ENCODE measurements at places on chromosomes 3 and 15.

DNA sequence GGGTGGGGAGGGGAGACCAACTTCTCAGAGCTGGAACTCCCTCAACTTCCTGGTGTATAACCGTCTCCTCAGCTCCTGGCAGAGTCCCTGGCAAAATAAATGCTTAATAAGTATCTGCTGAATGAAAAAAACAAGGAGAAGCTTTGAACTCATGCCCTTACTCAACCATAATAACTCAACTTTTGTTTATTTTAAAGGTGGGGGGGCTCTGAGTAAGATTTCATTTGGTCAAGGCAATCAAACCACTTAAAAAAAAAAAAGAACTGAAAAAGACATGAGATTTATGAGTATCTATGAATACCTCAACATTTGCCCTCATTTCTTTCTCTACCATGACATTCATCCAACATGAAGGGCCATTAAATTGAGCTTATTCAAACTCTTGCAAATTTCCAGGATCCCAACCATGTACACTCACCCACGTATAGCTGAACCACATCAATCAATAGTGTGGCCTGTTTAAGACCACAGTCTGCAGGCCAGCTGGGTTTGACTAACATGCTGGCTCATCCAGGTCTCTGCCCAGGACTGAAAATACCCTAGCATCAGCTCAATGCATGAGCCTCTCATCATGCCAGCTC lies 157.9 kb downstream of the FOXP1 start:
- peak; percentile 67 for ATAC-seq

DNA sequence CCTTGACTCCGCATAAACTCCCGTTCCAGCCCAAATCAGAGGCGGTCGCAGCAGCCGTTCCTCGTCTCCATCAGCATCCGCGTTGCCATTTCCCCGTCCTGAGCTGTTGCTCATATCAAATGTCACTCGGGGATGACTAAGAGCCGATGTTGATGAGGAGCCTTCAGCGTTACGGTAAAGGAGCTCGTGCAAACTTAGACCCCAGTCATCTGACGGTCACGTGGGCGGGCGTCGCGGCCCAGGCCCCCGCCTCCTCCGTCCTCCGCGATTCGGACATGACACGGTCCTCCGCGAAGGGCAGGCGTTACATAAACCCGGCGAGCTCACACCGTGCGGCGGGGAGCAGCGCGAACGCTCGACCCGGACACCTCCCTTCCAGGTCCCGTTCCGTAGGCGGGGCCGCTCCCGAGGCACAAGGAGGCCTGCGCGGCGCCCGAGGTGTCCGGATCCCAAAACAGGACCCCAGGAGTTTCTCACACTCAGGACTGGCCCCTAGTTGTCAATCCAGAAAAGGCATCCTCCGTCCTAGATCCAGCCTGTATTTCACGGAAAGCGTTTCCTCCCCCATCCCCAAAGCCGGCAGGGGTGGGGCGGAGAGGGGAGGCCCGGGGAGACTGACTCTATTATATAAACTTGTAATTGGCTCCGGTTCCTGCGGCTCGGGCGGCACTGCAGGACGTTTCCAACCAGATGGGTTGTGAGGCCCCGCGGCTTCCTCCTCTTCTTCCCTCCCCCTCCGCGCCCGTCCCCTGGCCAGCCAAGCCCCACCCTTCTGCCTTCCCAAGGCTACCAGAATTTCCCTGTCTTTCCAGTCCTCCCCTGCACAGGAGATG lies 100.0 kb upstream of the IGF1R start:
- peak; percentile 94 for ATAC-seq

DNA sequence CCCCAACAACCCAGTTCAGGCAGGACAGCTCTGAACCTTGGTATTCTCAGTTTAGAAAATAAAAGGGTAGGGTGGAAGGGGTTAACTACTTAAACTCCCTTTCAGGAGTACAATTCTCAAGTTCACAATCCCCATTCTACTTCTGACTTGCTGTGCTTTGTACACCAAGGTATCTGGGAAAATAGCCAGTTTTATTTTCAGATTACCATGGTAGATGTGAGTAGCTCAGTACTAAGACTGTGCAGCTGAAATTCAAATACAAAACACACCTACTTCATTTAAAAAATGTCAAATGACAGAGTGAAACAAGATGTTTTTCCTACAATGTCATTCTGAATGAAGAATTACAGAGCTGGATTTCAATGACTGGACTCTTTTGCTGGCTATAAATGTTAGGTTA lies 27.4 kb downstream of the SLC7A14 start:
- ATAC-seq, result no peak

DNA sequence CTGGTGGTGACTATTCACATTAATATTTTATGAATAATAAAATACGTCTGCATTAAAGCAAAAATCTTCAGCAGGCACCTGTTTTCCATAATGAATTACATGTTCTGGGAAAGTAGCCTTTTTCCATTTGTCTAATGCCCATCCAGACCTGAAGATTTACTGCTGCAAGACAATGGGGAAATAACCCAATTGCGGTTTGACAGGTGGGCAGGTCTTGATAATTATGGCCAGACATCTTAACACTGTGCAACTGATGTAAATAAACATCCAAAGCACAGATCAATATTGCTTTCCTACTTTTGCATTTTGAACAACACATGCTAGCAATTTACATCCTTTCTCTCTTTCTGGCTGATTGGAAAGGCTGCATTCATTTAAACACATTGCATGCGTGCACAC lies 173.9 kb downstream of the MEIS2 start:
- ATAC-seq, result no peak

- no peak for ATAC-seq
Observed at GRCh38 chr3:17125738-17126442, 241.1 kb downstream of the PLCL2 start.

GRCh38 chr3:37229740-37230139 lies 55.4 kb upstream of the LRRFIP2 start:
- ATAC-seq, result no peak

GRCh38 chr3:196314597-196314996 lies 3.4 kb downstream of the DYNLT2B start:
- ATAC-seq, result no peak

DNA sequence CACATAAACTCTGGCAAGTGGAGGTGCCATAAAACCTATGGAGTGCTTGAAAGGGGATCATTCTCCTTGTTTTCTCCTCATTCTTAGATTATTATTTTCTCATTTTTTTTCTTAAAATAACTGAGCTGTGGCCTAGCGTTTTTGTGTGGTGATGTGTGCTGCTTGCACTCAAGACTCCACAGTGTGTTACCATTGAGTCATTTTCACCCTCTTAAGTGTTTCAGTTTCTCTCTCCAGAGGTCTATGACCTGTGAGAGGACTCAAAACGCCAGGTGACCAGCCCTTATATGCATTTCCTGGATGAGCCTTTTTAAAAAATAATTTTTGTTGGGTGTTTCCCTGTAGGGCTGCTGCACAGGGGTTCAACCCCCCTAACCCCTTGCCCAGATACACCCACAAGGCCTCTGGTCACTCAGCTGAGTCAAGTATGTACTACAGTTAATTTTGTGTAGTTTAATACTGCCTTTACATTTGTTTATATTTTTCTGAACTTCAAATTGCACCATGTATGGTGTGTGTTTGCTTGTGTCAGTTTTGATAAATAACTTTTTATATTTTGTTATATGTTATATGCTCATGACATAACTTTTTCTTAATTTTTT lies 15.4 kb upstream of the BTLA start:
- ATAC-seq, result peak; percentile 98

- ATAC-seq, result no peak
Observed at GRCh38 chr3:193982258-193982659, 153.7 kb upstream of the HES1 start.

DNA sequence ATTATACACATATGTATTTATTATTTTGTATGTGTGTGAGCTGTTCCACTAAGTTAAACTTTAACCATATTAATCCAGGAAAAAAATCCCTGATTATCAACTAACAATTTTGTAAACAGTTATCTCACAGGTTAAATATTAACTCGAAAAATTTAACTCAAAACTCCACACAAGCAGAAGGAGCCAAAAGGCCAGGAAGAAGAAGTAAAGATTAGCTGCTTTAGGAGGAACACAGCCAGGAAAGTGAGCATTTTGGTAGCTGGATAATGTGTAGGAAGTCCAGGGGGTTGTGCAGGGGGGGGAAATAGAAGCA lies 425.0 kb downstream of the TIGIT start:
- ATAC-seq, result no peak

DNA sequence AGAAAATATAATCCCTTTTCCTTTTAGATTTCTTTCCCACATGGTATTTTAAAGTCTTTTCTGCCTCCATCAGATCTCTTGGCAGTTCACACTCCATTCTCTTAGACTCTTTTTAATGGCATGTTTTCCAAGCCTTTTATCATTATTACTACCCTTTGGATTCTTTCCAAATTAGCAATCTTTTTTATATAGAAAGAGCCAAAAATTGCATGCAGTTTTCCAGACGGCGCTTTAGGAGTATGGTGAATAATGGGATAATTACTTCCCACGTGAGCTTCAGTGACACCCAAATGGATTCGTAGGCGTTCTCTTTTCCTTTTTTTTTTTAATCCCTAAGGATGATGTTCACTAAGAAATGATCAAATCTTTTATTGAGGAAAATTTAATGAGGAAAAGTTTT lies 354.8 kb upstream of the DNAJC19 start:
- no peak for ATAC-seq

DNA sequence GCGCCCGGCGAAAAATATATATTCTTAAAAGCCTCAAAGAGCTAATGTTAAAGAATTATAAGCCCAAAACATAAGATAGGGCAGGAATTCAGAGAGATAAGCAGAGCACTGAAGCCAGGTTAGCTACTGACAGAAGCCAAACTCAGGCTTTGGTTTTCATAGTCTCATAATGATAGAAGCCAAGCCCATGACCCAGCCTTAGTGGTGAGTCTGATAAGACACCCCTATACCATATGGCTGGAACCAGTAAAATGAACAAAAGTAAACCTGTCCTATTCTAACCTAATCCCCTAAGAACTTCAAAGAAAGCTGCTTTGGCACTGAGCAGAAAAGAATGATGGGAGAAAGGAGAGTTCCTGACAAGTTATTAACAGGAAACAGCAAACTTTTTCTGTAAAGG lies 25.9 kb downstream of the MYO9A start:
- no peak for ATAC-seq

GRCh38 chr15:75811626-75812025 lies 31.6 kb upstream of the UBE2Q2 start:
- no peak for ATAC-seq

DNA sequence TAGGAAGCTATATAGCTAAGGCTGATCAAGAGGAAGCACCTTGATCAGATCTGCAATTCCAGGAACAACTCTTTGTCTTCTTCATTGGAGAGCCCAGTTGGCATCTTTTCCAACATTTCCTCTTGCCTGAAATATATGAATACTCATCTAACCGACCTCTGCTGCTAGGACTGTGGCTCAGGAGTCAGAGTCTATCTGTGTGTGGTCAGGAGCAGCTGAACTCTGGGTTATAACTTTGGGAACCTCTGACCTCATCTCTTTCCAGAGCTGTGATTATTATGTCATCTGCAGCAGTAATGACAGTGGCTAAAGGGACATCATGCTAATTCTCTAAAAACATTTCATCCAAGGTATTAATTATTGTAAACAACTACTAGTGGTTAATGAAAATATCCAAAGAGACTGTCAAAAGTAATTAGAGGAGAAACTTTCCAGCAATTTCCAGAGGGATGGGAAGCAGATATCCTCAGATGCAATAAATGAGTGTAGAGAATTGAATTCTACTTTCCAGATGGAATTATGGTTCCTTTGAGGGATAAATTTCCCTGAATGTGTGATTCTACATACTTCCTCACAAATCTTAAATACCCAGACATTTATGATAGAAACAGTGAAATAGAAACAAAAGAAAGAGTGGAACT lies 11.5 kb upstream of the SPINK8 start:
- no peak for ATAC-seq

GRCh38 chr3:60979461-60980341 lies 271.6 kb downstream of the FHIT start:
- ATAC-seq, result no peak

- peak; percentile 17 for ATAC-seq
Observed at GRCh38 chr15:74889390-74889882, 406 bp upstream of the MPI start.

DNA sequence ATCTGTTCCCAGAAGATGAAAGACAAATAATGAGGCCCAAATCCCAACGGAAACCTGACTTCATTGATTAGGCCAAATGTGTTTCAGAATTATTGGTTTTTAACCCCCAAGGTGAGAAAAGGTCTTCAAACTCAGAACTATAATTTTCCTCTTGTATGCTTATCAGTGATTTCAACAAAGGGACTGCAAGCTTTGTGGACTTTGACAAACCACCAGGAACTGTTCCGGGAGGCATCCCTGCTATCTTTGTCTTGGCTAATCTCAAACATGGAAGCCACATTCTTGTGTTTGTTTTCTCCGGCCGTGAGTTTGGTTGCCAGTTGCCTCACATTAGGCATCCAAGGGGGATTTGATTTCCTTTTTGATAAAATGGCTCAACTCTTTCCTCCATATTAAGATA lies 19.5 kb downstream of the ARHGEF3 start:
- no peak for ATAC-seq

GRCh38 chr15:101277943-101278564 lies 769 bp upstream of the SELENOS start:
- ATAC-seq, result no peak

DNA sequence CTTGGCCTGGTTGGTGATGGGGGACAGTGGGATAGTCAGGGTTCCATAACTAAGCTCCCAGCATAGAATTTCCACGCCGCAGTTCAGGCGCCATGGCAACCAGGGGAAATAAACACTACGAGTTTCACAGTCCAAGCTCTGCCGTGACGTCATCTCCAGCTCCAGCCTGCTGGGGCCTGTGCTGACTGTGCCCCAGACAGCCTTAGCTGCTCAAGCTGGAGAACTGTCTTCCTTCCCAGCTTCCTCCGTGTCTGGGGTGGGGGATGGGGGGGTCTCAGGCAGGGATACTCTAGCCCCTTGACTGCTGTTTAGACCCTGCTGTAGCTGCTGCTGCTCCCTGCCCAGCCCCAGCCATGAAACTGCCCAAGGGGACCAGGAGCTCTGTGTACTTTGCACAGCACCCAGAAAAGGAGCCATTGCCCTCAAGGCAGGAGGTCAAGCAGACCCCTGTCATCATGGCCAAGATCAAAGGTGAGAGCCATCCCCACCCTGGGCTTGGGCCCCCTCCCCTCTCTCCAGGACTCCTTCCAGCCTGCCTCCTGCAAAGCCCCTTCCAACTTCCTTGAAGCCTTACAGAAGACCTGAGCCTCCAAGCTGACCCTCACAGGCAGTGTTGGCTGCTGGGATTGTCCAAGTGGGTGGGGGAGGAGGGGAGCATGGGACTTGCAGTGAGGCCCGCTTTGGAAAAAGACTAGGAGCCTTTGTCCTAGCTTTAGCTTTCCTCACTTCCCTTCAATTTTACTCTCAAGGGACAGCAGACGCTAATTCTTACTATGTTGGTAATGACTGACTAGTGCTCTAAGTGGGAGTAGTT lies 11.4 kb upstream of the CSPG4 start:
- ATAC-seq, result peak; percentile 66

- ATAC-seq, result no peak
Observed at GRCh38 chr15:94526071-94526689, 294.8 kb downstream of the MCTP2 start.

- ATAC-seq, result no peak
Observed at GRCh38 chr3:40009991-40010390, 200.6 kb downstream of the MYRIP start.

DNA sequence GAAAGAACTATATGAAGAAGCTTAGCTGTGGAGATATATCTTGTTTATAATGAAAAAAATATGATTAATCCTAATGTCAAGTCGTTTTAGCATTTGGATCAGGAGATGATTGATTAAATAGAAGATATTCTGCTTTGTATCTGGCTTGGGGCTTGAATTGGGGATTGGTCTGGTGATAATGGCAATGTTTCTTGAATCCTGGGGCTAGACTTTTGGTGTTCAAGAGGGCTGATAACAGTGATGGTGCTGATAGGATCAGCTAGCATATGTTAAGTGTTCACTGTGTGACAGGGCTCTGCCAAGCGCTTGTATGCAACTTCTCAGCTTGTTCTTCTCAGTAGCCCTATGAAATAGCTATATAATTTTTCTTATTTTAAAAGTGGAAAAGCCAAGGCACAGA lies 20.2 kb downstream of the CNOT10 start:
- ATAC-seq, result no peak

Data from activated T-helper 17 cell treated with anti-CD3 and anti-CD28 coated beads, Interleukin-2, amount 50 U/mL, for 72 hours (primary cell).